ENCODE measurements at places on chromosomes 6 and 20. TPM values are rescaled to one million over a fixed set of nuclear protein-coding genes. Genes with fewer than 3 reads are reported as not detected.

The KCNS1 gene
- total RNA-seq: 4.6 TPM

The EFCAB8 gene
- 9.5 TPM for total RNA-seq

The MATN4 gene
- total RNA-seq: 2.8 TPM

The LGSN gene
- 0.62 TPM for total RNA-seq

The TCF15 gene
- total RNA-seq: 2.7 TPM

The RBM39 gene
- 273 TPM for total RNA-seq

The TDRD6 gene
- total RNA-seq: 42.2 TPM

The C6orf132 gene
- total RNA-seq: 1.3 TPM

The TREM2 gene
- 0.63 TPM for total RNA-seq

The PHF3 gene
- 76.1 TPM for total RNA-seq

The LRRN4 gene
- 0.08 TPM for total RNA-seq

GRCh38 chr6:85756982-85757381 is 114.3 kb upstream of the SYNCRIP start:
- no peaks in the 10 kb centered on the region for H3K27me3 ChIP-seq
- DNase-seq: no peak
- no peak overlapping the region for H3K4me3 ChIP-seq
- no peak overlapping the region for H3K27ac ChIP-seq
- no peaks in the 10 kb centered on the region for H3K4me1 ChIP-seq

DNA sequence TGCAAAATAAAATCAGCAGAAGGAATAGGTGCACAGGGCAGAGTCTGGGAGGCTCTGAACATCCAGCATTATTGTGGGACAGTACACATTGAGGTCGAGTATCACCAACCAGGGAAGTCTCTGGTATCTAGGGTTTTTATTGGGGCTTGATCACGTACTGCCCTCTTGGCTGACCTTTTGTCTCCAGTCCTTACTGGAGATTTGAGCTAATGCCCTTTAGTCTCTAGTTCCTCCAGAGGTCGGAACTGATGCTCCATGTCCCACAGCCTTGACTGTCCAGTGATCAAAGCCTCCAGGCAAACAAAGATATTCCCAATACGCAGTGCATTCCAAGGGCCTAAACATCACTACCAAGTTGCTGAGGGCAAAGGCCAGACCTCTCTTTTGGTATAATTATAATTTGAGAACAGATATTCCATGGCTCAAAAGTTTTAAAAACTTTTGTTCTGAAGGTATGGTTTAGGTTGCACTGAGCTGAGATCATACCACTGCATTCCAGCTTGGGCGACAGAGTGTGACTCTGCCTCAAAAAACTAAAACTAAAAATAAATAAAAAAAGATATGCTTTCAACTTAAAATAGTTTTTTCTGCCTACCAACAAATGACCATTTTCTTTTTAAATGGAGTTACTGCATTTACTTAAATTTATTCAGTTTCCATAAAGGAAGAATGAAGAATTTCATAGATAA is 56.9 kb upstream of the DYNLRB1 start:
- H3K36me3 ChIP-seq: no peaks in the 10 kb centered on the region
- H3K27ac ChIP-seq: no peak overlapping the region
- H3K4me1 ChIP-seq: peaks cover 9% of the 10 kb centered on the region
- H3K4me3 ChIP-seq: no peak overlapping the region
- H3K27me3 ChIP-seq: no peaks in the 10 kb centered on the region

- DNase-seq: no peak
- H3K27me3 ChIP-seq: no peaks in the 10 kb centered on the region
- H3K27ac ChIP-seq: no peak overlapping the region
- H3K4me3 ChIP-seq: no peak overlapping the region
These were observed 24.4 kb downstream of the HCRTR2 start for GRCh38 chr6:55198715-55199114.

DNA sequence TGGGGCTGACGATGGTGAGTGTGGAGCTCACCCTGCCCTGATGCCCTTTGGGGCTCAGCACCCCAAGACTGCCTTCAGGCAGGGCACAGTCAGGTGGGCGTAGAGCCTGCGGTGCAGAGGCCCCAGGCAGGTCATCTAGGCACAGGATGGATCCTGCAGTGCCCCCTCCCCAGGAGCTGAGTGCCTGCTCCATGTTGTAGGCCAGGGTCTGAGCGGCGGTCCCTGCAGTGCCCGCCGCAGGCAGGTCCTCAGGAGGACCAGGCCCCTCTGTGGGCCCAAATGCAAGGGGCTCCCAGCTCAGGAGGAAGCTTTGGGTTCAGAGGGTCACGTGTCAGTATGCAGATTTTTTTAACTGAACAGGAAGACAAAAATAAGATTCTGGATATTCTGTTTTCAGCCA is 2.8 kb downstream of the MRGBP start:
- no peaks in the 10 kb centered on the region for H3K27me3 ChIP-seq
- no peak for DNase-seq

GRCh38 chr6:5053864-5054244 is 31.3 kb upstream of the PPP1R3G start:
- H3K27me3 ChIP-seq: no peaks in the 10 kb centered on the region
- H3K4me3 ChIP-seq: no peak overlapping the region
- DNase-seq: no peak
- H3K4me1 ChIP-seq: no peaks in the 10 kb centered on the region
- no peak overlapping the region for H3K27ac ChIP-seq

- H3K27ac ChIP-seq: no peak overlapping the region
- DNase-seq: no peak
- H3K27me3 ChIP-seq: no peaks in the 10 kb centered on the region
These were observed 988.7 kb downstream of the KIF16B start for GRCh38 chr20:15584507-15584906.

- H3K27me3 ChIP-seq: no peaks in the 10 kb centered on the region
- no peak overlapping the region for H3K27ac ChIP-seq
- no peak overlapping the region for H3K4me3 ChIP-seq
- no peak for DNase-seq
- peaks cover 1% of the 10 kb centered on the region for H3K4me1 ChIP-seq
These were observed 4.2 kb upstream of the UBE2J1 start for GRCh38 chr6:89356642-89357170.

DNA sequence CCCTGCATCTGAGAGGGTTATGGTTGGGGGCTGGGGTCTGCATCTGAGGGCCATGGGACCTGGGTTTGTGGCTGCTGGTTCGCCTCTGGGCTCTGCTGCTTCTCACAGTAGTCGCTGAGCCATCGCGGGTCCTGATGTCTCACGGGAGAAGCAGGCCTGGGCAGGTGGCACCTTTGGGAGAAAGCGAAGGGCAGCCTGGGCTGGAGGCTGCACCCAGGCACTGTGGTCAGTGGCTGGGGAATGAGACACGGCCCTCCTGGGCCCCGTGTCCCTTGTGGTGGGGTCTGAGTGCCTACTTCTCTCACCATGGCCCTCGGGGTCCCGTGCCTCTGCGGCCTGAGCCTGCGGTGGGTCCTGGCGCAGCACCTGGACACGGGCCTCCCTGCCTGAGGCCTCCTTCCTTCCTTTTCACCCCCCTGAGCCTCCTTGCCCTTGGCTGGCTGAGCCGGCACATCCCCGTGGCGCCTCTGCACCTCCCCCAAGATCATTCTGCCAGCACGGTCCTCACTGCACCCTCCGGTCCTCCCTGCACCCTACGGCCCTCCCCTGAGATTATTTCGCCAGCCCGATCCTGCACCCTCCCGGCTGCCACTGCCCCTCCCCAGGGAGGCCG is 206.0 kb downstream of the ERMARD start:
- no peak for DNase-seq
- H3K4me1 ChIP-seq: no peaks in the 10 kb centered on the region

DNA sequence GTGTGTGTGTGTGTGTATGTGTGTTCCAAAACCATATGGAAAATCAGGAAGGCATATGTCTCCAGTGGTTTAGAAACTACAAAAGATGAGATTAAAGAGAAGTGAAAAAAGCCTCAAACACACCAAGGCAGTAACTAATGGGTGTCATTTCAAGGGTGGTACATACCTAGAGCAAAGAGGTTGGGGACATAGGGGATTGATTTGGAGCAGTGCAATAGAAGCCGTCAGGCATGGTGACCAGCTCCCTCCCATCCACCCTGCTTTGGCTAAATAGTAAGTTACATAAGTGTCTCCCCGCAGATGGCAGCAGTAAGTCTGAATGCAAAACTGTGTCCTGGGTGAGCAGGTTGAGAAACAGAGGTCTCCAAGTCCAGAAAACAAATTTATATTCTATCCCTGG is 10.4 kb upstream of the ELMO2 start:
- H3K36me3 ChIP-seq: no peaks in the 10 kb centered on the region
- H3K4me3 ChIP-seq: no peak overlapping the region
- no peaks in the 10 kb centered on the region for H3K4me1 ChIP-seq
- no peak for DNase-seq

DNA sequence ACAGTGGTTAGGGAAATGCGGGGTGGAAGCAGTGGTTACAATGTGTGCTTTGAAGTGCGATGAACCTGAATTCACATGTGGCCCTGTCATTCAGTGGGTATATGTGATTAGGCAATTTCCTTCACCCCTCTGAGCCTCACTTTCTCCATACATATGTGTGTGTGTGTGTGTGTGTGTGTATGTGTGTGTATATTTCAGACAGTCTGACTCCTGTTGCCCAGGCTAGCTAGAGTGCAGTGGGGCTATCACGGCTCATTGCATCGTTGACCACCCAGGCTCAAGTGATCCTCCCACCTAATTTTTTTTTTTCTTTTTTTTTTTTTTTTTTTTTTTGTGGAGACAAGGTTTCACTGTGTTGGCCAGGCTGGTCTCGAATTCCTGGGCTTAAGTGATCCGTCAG is 6.3 kb downstream of the PPP1R14C start:
- no peak overlapping the region for H3K27ac ChIP-seq
- no peak overlapping the region for H3K4me3 ChIP-seq
- DNase-seq: no peak
- H3K36me3 ChIP-seq: no peaks in the 10 kb centered on the region

DNA sequence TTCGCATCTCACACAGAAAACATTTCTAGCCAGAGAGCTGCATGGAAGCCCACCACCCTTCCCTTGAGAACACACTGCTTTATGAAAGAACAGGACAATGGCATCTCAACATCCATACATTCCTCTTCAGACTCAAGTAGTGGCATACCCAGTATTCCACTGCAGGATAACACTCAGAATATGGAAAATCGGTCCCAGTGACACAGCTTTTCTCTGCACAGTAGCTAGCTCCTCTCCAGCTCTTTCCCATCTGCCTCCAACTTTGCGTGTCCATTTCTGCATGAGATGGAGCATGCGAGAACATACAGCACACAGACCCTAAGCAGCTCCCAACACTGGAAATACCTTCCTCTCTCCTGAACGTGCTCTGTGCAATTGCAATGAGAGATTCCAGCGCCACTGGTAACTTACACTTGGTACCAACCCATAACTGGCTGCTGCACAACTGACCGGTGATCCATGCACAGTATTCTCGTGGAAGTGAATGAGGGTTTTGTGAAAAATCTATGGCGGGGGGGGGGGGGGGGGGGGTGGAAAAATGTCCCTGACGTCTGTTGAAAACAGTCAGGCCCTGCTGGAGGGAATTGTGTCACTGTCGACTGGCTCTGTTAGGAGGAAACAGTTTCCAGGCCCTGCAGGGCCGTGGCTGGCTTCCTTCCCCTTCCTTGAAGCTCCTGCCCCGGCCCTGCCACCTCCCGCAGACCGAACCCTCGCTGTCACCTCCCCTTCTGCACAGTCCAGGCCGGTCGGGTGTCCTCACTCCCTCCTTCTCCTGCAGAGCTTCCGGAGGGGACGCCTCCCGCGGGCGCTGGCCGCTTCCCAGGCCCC is 265.9 kb upstream of the QKI start:
- no peak overlapping the region for H3K4me3 ChIP-seq
- no peaks in the 10 kb centered on the region for H3K27me3 ChIP-seq
- no peaks in the 10 kb centered on the region for H3K36me3 ChIP-seq

DNA sequence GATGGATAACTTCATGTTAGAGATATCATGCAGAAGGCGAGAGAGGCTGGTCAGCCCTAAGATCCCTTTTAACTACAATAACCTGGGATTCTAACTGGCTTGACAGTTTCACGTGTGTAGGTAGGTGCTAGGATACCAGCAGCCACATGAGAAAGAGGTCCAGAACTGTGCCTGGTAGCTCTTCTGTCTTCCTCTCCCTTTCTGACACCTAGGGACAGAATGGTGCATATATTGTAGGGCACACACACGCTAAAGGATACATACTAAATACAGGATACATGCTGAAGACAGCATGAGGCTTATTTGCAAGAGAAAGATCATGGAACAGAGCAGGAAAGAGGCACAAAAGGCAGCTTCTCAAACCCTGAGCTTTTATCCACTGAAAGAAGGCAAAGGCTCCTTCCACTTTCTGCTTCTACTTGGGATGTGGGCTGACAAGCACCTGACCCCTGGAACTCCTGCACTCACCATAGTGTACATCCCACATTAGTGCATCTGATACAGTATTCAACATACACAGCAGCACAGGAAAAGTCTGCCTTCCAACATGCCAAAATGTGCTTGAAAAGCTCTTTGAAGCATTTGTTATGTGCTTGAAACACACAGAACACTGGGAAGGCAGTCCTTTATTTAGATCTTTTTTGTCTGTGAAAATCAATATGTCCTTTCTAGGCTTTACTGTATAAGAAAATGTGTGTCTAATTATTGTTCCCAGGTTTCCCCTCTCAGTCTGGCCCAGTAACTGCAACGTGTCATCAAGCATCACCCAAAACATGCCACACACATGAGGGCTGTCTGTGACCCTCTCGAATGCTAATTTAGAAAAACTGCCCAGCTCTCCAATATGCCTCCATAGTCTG is 3.2 kb downstream of the SLC22A23 start:
- no peak overlapping the region for H3K4me3 ChIP-seq
- no peak for DNase-seq
- no peak overlapping the region for H3K27ac ChIP-seq
- H3K27me3 ChIP-seq: no peaks in the 10 kb centered on the region
- peaks cover 9% of the 10 kb centered on the region for H3K4me1 ChIP-seq
- no peaks in the 10 kb centered on the region for H3K36me3 ChIP-seq

DNA sequence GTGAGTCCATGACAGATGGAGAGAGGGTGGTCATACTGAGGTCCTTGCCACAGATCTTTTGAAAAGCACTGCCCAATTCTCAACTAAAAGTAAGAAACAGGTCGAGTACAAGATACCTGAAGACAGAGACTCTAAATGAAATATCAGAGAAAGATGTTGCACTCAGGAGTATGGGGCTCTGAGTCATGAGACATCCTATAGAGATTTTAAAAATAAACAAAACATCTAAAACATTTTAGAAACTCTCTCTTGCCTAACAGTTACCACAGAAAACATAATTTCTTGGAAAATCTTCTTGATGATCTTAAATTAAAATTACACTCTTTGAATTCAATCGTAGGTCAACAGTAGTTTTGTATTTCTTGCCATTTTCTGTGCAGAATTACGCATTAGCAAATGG is 348.9 kb upstream of the MARCKS start:
- H3K36me3 ChIP-seq: no peaks in the 10 kb centered on the region
- H3K27ac ChIP-seq: no peak overlapping the region
- no peak overlapping the region for H3K4me3 ChIP-seq
- H3K27me3 ChIP-seq: no peaks in the 10 kb centered on the region
- no peak for DNase-seq

GRCh38 chr6:114052141-114052540 is 81.2 kb upstream of the HDAC2 start:
- DNase-seq: no peak
- no peak overlapping the region for H3K27ac ChIP-seq
- H3K27me3 ChIP-seq: no peaks in the 10 kb centered on the region
- H3K4me1 ChIP-seq: no peaks in the 10 kb centered on the region
- no peaks in the 10 kb centered on the region for H3K36me3 ChIP-seq
- H3K4me3 ChIP-seq: no peak overlapping the region

GRCh38 chr6:139539852-139540251 is 165.4 kb upstream of the CITED2 start:
- H3K27ac ChIP-seq: no peak overlapping the region
- H3K27me3 ChIP-seq: no peaks in the 10 kb centered on the region
- DNase-seq: no peak

- H3K4me3 ChIP-seq: no peak overlapping the region
- no peak for DNase-seq
- H3K36me3 ChIP-seq: no peaks in the 10 kb centered on the region
- H3K27ac ChIP-seq: no peak overlapping the region
These were observed 102.9 kb upstream of the FRMD1 start for GRCh38 chr6:168181876-168182275.

All from testis (tissue), 5 donors.